ENCODE measurements at places on chromosomes 11 and 22.

GRCh38 chr11:65489706-65490320 is 9.0 kb upstream of the MALAT1 start:
- DNase-seq = no peak

GRCh38 chr22:43515902-43516301 is 104.1 kb downstream of the MPPED1 start:
- no peak for DNase-seq

DNA sequence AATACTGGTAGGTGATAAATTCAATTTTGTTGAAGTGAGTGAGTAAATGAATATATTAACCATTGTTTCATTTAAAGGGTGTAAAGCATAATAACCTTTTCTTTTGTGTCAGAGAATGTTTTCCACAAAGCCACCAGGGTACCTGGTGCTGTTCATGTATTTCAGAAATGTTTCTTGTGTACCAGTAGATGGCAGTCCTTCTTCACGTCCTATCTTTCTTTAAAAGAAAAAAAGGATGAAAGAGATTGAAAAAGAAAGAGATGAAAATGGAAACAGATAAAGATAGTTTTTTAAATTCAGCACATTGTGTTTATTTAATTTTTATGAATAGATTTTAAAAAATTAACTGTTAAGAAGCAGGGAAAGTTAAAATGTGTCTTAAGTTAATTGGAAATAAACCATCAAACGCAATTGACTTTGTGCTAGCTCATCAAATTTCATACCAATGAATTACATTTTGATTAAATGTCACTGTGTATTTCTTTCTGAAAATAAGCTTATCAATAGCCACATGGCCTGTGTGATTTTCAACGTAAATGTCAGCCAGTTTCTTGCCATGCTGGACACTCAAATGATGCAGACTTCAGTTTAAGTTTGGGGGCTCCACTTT is 65.5 kb upstream of the CHORDC1 start:
- DNase-seq = no peak

- no peak for DNase-seq
These were observed 3.4 kb upstream of the ZBTB44 start for GRCh38 chr11:130318031-130318673.

DNA sequence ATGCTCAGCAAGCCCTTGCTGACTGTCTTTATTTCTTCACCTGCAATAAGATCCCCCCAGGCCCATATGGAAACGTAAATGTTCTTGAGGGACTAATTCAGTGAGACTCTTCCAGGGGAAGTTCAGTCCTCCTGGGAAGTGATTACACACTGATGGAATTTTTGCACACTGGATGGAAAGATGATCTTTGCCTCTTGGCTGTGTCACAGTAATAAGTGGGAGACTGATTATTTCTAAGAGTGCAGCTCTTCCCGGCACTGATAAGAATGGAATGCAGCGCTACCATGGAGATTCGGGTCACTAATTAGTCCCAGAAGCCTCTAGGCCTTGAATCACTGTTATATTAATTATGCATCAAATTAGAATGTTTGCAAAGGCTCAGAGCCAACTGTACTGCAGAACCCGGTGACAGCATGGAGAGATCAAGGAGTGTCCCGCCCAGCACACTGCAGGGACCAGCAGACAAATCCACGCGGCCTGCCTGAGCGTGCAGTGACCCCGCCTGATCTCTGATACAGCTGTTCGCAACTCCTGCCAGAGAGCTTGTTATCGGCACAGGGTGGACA is 178.3 kb downstream of the SNX19 start:
- no peak for DNase-seq

DNA sequence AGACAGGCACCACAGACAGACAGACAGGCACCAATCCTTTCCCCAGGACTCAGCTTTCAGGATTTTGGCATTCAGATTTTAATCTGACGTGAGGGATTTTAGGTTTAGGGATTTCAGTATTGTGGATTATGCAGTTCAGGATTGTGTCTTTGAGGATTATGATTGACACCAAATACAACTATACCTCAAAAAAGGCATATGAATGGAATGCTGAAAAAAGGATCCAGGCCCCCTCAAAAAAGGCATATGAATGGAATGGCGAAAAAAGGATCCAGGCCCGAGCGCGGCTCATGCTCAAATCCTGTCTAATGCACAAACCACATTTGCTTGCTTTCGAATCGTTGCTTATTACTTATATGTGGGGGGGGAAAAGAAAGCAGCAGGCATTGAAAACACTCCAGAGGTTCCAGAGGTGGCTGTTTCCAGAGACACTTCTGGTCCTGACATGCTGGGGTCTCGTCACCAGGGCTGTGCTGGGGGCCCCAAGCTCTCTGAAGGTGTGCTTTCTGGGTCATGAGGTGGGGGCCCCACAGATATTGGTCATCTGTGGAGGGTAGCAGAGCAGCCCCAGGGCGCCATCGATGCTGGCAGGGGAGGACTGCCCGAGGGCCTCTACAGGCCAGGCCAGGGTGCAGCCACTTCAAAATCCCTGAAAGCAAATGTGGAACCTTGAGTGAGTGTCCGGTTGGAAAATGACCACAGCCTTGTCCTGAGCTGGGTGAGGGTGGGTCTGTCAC is 16.8 kb upstream of the OSBPL5 start:
- peak; percentile 0 for DNase-seq
